ENCODE measurements at places on chromosomes 7 and 10. TPM values are rescaled to one million over a fixed set of nuclear protein-coding genes. Genes with fewer than 3 reads are reported as not detected.

- DNase-seq: no peak
Measured at GRCh38 chr7:147523056-147523455, 1067.5 kb upstream of the C7orf33 start.

GRCh38 chr10:60883187-60883586 lies 60.8 kb downstream of the RHOBTB1 start:
- DNase-seq: no peak

KAZALD1 gene
- 3.7 TPM for total RNA-seq

- DNase-seq: no peak
Measured at GRCh38 chr7:15209429-15209828, 306.9 kb upstream of the DGKB start.

GRCh38 chr7:74044366-74045350 lies 16.7 kb downstream of the ELN start:
- DNase-seq: no peak

DPCD gene
- total RNA-seq: 28.2 TPM

HDAC9 gene
- 6.7 TPM for total RNA-seq

MKX gene
- total RNA-seq: 0.54 TPM

DNA sequence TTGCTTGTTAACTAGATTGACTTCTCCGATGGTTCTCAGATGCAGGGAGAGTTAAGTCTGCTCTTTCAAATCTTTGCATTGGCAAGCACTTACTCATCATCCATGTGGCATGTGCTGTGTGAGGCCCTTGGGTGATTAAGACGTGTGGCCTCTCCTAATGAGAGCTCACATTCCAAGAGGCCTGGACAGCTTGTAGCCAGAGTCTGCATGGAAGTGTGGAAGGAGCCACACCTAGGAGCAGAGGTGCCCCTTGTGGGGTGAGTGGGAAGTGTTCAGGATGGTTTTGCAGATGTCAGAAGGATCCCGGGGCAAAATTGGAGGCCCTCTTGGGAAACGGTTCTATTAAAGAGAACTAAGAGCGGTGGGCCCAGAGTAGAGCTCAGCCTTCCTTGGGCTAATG lies 225.9 kb downstream of the PAXIP1 start:
- no peak for DNase-seq

FGFR2 gene
- total RNA-seq: 113 TPM

NANOS1 gene
- total RNA-seq: 25.0 TPM

ANLN gene
- total RNA-seq: 3.5 TPM

DNA sequence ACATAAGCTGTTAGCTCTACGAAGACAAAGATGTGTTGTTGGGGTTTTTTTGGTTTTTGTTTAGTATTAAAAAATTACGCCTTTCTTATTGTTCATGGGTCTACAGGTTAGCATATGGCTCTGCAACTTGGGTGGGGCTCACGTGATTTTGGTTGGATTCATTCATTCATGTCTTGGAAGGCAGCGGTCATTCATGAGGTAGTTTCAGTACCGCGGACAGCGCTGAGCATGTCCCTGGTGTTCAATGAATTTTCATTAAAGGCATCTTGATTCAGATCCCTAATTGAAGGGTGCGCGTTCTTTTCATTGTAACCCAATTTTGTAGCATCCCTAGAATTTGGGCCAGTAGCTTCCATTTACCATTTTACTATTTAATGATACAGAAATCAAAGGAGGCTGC lies 42.9 kb upstream of the TCERG1L start:
- DNase-seq: peak; percentile 25

NAT16 gene
- total RNA-seq: not detected

DNA sequence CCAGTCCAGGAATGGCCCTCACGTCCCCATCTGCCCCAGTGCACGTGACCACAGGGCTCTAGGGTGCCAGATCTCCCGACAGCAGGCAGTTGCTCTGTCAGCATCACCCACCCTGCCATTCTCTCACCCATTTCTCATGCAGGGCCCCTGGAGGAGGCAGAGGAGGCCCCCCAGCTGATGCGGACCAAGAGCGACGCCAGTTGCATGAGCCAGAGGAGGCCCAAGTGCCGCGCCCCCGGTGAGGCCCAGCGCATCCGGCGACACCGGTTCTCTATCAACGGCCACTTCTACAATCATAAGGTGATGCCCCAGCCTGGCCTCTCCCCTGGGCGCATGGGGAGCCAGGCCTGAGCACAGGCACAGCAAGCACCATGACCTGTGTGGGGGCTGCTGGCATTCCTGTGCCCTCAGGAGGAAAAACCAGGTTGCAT lies 6.1 kb upstream of the DEPP1 start:
- DNase-seq: no peak

GRCh38 chr10:114385557-114385956 lies 18.7 kb downstream of the AFAP1L2 start:
- no peak for DNase-seq

MOGAT3 gene
- not detected for total RNA-seq

GRCh38 chr10:89479771-89480446 lies 55.5 kb downstream of the SLC16A12 start:
- DNase-seq: peak; percentile 52

GRCh38 chr7:105157278-105157677 lies 143.3 kb downstream of the KMT2E start:
- no peak for DNase-seq

- peak; percentile 94 for DNase-seq
Measured at GRCh38 chr7:105680505-105681187, 99.4 kb upstream of the EFCAB10 start.

DNA sequence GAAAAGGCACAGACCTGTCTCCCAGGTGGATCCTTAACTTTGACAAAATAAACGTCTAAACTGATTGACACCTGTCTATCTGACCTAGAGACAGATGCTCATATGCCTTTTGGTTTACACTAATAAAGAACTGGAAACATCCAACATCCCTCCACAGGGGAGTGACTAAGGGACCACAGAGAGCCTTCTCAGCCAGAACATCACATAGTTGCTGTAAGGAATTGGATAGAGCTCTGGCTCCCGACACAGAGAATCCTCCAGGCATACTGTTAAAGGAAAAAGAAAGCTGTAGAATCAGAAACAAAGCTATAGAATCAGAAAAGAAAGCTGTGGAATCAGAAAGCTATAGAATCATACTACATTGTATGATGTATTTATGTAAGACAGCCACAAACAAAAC lies 258.8 kb downstream of the STK31 start:
- no peak for DNase-seq

OSBPL3 gene
- 22.1 TPM for total RNA-seq

DNA sequence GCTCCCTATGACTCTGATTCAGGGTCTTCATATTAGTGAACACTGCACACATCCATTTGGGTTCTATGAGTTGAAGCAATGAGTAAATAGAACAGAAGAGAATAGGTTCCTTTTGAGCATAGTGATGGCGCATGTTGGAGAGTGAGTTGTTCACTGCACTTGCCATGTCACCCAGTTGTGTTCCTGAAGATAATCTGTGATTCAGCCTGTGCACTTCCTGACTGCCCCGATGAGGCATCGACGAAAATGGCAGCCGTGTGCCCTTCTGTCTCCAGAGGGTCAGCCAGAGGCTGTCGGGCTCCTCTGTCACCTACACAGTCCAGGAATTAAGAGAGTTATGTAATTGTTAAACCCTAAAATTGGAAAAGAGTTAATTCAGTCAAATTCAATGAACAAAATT lies 94.7 kb downstream of the GALNT11 start:
- no peak for DNase-seq

- no peak for DNase-seq
Measured at GRCh38 chr7:38391751-38392150, 118.3 kb upstream of the TARP start.

DNA sequence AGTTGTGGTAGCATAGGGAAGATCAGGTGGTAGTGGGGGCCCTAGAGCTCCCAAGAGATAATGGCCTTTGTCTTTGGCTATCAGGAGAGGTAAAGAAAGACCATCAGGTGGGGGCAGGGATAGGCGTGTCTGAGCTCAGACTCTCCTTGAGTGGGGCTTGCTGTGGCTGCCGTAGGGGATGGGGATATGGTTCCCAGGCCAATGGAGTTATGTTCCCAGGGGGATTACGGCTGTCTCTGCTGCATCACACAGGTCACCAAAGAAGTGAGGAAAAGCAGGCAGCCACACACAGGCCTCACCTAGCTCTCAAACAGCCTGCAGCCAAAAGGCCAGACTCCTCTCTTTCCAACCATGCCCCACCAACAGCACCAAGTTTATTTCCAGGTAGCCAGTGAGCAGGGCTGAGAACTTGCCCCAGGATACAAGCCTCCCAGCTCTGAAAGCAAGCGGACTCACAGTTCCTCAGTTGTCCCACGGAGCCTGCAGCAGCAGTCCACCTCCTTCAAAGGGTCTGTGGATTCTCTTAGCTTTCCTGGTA lies 37.6 kb upstream of the C1QL3 start:
- DNase-seq: no peak

UPK3BL2 gene
- total RNA-seq: 17.5 TPM

GRCh38 chr10:113801569-113801968 lies 50.1 kb downstream of the PLEKHS1 start:
- no peak for DNase-seq

GPC2 gene
- not detected for total RNA-seq

GRCh38 chr7:76377186-76377918 lies 18.6 kb upstream of the YWHAG start:
- DNase-seq: no peak

DNA sequence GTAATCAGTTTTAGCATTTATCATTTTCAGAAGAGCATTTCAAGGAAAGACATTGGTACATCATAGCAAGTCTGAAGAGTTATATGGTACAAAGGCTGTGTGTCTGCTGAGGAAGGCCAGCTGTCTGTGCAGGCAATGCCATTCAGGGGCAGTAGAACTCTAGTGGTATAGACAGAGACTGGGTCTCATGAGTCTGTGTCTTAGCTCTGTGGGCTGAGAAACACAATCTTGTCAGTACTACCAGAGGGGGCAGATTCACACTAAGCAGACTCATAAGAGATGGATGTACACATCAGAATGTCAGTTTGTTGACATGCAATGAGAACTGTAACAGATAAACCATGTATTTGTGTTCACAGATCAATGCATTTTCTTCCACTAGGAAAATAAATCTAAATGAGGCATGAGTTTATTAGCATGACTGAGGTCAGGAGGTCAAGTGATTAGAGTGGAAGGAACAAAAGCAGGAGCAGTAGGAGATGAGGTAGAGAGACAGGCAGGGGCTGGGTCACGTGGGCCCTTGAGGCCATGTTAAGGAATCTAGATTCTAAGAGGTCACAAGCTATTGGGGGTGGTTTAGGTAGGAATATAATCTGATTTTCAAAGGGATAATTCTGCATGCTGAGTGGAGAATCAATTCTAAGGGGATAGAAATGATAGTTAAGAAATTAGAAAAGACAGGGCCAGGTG lies 7.5 kb upstream of the GGCT start:
- no peak for DNase-seq

GRCh38 chr10:69324583-69324982 lies 46.3 kb downstream of the HK1 start:
- no peak for DNase-seq

GRCh38 chr10:76977046-76977445 lies 660.6 kb downstream of the KCNMA1 start:
- no peak for DNase-seq

DNA sequence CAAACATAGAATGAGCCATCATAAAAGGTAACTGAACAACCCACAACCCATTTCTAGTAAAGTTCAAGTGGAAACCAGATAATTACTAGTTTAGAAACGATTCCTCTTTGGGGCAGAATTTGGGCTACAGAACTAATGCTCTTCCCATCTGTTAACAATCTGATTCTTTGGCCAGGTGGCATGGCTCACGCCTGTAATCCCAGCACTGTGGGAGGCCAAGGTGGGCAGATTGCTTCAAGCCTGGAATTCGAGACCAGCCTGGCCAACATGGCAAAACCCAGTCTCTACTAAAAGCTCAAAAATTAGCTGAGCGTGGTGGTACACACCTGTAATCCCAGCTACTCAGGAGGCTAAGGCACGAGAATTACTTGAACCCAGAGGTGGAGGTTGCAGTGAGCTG lies 18.5 kb downstream of the CYP51A1 start:
- DNase-seq: no peak

DNA sequence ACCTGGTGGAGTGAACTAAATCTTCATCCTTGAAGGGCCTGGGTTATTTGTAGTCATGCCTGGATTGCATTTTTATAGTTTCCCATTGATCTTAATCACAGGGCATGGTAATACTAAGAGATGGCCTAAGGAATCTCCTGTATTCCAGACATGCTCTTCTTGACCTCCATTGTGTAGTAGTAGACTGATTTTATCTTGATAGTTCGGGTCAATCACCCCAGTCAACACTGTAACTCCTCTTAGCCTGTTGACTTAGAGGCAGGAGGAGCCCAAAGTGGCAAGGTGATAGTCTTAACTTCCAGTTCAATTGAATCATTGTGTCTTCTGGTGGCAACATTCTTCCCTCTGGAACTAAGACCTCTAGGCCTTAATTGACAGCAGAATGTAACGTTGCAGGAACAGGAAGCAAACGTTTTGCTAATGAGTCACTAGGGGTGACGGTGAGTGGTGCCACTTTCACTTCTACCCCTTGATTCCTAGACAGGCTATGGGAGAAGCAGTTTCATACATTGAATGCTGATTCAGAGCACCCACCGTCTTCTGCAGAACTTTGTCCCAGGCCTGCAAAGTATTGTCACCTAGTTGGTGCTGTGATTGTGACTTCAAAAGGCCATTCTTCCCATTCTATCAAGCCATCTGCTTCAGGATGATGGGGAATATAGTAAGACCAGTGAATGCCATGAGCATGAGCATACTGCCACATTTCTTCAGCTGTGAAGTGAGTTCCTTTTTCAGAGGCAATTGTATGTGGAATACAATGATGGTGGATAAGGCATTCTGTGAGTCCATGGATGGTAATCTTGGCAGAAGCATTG lies 24.0 kb upstream of the PAPSS2 start:
- DNase-seq: no peak

- DNase-seq: no peak
Measured at GRCh38 chr7:81264116-81264515, 345.3 kb upstream of the SEMA3C start.

PRR15 gene
- total RNA-seq: 2.1 TPM

DNA sequence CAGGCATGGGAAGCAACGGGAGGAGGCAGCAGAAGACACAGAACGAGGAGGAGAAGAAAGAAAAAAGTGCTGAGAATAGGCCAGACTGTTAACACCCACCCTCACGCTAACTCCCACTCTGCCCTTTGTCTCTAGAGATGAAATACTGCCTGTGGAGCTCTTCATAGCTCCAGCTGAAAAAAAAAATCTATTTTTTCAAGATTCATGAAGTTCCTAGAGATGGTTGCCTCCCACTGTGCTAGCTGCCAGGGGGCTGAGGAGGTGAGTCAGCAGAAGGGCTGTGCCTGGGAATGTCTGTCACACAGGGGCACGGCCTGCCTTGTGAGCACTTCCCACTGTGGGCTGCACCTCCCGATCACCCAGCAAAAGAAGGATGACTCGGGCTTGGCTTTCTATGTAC lies 144.5 kb downstream of the RNF216 start:
- peak; percentile 91 for DNase-seq

DNA sequence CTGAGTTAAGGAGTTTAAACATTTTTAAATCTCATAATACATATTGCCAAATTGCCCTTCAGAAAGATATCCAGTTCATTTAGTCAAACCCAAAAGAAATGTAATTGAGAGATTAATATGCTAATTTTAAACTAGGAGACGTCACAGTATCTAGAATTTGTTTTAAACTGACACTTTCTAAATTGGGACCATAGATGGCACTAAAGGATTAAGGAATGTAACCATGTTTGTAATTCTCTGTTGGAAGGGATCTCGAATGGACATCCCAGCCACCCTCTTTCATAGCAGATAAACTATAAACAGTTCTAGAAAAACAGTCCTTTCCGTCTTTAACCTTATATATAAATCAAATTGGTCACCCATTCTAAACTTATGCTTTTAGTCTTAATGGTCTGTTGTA lies 30.0 kb upstream of the SAMD9L start:
- DNase-seq: no peak
